ENCODE measurements at places on chromosomes 2 and 18. TPM values are rescaled to one million over a fixed set of nuclear protein-coding genes. Genes with fewer than 3 reads are reported as not detected.

Gene TRIM43
- total RNA-seq = not detected

DNA sequence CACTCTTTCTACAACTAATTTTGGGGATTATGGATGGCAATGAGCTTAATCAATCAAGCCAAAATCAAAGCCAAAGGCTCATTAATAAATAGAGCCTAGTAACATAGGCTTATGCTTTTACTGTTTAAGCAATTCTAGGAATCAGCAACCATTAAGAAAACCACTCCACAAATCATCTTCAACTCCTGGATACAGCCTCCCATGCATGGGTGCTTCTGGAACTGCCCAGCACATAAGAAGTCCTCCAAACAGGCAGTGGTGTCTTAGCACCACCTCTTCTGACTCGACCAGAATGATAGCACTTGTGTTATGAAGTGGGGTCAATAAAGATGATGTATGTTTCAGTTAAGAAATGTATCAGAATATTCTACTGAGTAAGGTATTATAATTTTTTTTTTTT, 104.4 kb upstream of the SERPINE2 start:
- no peak overlapping the region for H3K4me3 ChIP-seq
- H3K27me3 ChIP-seq = no peaks in the 10 kb centered on the region
- no peak for DNase-seq
- no peaks in the 10 kb centered on the region for H3K4me1 ChIP-seq

- no peak overlapping the region for H3K27ac ChIP-seq
- no peak for DNase-seq
- no peak overlapping the region for H3K4me3 ChIP-seq
- H3K36me3 ChIP-seq = no peaks in the 10 kb centered on the region
- H3K4me1 ChIP-seq = no peaks in the 10 kb centered on the region
These were observed 142.0 kb upstream of the SPOPL start for GRCh38 chr2:138359532-138359931.

- no peak for DNase-seq
- H3K36me3 ChIP-seq = peaks cover 59% of the 10 kb centered on the region
- H3K4me3 ChIP-seq = no peak overlapping the region
- no peaks in the 10 kb centered on the region for H3K27me3 ChIP-seq
- no peak overlapping the region for H3K27ac ChIP-seq
These were observed 3.6 kb downstream of the METTL21A start for GRCh38 chr2:207621501-207622039.

Gene TNFAIP6
- total RNA-seq = not detected

DNA sequence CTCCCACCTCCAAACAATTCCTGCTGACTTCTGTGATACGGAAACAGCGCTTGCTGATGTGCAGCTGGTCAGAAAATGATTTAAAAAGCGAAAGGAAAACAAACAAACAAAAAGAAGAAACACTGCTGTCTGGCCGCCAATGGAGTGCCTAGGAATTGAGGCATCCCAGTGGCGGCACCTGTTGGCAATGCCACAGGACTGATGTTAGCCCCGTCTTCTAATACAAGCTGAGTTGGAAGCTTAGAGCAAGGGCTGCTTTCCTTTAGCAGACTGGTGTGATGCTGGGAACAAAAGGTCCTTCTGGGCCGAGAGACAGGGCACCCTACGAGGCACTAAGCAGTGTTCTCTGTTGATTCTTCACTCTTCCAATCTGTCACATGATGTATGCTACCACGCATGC, 163.6 kb upstream of the REV1 start:
- no peak overlapping the region for H3K4me3 ChIP-seq
- no peak for DNase-seq
- no peak overlapping the region for H3K27ac ChIP-seq
- H3K27me3 ChIP-seq = peaks cover 32% of the 10 kb centered on the region

DNA sequence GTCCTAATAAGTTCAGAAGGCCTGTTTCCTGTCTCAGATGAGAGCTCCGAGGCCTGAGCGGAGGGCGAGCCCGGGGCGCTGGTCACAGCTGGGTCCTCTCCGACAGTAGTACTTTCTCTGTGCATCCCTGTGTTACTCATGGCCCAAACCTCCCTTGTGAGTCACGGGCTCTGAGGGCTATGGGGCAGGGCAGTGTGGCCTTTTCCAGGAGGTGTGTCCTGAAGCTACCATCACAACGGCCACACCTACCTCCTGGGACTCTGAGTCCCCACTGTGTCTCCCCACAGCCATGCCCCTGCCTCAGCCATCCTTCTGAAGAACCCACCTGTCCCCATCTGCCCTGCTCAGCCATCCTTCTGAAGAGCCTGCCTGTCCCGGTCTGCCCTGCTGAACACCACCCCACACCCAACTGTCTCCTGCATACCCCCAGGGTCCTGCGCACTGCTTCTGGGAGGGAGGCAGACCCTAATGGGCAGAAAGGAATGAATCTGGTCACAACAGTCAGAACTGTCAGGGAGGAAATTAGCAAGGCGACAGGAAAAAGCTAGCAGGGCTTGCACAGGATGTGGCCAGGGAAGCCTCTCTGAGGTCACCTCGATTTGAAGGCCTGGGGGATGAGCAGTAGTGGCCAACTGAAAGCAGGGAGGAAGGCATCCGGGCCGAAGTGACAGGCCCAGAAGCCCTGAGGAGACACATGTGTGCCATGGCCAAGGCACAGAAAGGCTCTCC, 145.4 kb upstream of the RIOK3 start:
- no peaks in the 10 kb centered on the region for H3K27me3 ChIP-seq
- H3K36me3 ChIP-seq = no peaks in the 10 kb centered on the region
- no peaks in the 10 kb centered on the region for H3K4me1 ChIP-seq
- H3K27ac ChIP-seq = no peak overlapping the region

GRCh38 chr2:59301466-59302402, 1060.6 kb upstream of the FANCL start:
- H3K27ac ChIP-seq = no peak overlapping the region
- no peaks in the 10 kb centered on the region for H3K27me3 ChIP-seq
- H3K36me3 ChIP-seq = no peaks in the 10 kb centered on the region
- DNase-seq = peak; percentile 51

- H3K27me3 ChIP-seq = peaks cover 32% of the 10 kb centered on the region
- no peaks in the 10 kb centered on the region for H3K36me3 ChIP-seq
- H3K4me3 ChIP-seq = no peak overlapping the region
- no peak overlapping the region for H3K27ac ChIP-seq
These were observed 73.4 kb downstream of the TWIST2 start for GRCh38 chr2:238921259-238921658.

Gene SLC5A7
- not detected for total RNA-seq

- H3K4me1 ChIP-seq = no peaks in the 10 kb centered on the region
- no peak overlapping the region for H3K4me3 ChIP-seq
- no peak overlapping the region for H3K27ac ChIP-seq
- H3K27me3 ChIP-seq = no peaks in the 10 kb centered on the region
- DNase-seq = no peak
These were observed 48.6 kb downstream of the GYPC start for GRCh38 chr2:126704434-126705160.

DNA sequence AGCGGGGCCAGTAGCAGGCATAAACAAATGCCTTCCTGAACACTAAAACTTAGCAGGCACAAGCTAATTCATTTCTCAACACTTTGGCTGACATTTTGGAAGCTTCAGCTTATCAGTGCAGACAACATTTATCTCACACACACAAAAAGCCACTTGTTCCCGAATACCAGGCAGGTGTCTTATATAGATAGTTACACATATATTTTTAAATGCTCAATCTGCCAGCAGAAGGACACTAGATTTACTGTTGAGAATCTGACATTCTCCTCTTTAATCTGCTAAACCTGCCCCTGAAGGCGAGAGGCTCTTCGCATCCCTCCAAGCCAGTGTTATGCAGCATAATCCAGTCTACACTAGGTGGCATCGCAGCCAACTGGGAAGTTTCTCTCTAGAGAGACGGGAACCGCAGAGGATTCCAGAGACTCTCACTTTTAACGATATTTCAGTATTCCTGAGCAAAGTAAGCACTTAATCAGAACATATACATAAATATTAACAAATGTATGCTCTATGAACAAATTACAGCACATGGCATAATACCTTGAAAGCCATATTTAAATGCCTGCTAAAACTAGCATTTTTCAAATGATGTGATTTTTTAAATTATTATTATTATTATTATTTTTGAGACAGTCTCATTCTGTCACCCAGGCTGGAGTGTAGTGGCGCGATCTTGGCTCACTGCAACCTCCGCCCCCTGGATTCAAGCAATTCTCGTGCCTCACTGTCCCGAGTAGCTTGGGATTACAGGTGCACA, 90.2 kb upstream of the SCG2 start:
- H3K27me3 ChIP-seq = no peaks in the 10 kb centered on the region
- peak; percentile 30 for DNase-seq
- no peak overlapping the region for H3K27ac ChIP-seq
- no peaks in the 10 kb centered on the region for H3K4me1 ChIP-seq

Gene NYAP2
- total RNA-seq = 0.04 TPM

DNA sequence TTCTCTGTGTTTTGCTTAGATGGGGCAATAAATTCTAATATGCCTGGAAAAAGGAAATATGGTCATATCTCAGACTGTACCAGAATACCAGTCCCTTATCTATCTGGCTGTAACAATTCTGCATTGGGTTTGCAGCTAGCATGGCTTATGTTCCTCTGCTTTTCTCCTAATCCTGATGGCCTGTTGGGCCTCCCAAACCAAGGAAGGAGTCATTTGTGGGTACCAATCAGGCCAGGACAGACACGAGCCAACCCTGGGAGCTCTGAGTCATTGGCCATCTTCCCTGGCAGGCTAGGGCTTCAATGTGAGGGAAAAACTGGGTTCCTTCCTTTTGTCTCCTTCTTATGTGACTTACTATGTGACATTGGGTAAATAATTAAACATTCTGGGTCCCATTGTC, 12.0 kb downstream of the SMARCAL1 start:
- H3K4me1 ChIP-seq = no peaks in the 10 kb centered on the region
- H3K4me3 ChIP-seq = no peak overlapping the region
- H3K36me3 ChIP-seq = peaks cover 76% of the 10 kb centered on the region
- no peak overlapping the region for H3K27ac ChIP-seq

DNA sequence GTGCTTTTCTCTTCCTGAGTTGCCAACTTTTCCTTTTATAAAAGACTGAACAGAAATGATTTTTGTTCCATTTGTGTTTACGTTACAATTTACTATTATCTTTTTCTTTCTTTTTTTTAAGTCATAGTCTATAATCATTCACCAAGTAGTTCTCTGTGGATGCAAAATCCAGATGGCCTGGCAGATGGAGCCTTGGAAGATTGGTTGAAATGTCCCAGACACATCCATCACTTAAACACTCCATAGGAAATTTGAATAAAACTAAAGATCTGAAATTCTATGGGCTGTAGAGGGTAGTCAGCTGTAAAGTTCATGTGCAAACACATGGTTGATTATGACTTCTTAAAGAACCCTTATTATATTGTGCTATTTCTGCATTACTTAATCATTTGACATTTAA, 164.8 kb upstream of the DOCK10 start:
- no peak overlapping the region for H3K27ac ChIP-seq
- no peaks in the 10 kb centered on the region for H3K36me3 ChIP-seq
- no peaks in the 10 kb centered on the region for H3K27me3 ChIP-seq
